DMS79 (cell line): ENCODE measurements at places on chromosomes 4 and X.

GRCh38 chr4:16727218-16727617, 171.2 kb downstream of the LDB2 start:
- no peak for DNase-seq

- no peak for DNase-seq
These were observed 552.6 kb upstream of the BOD1L1 start for GRCh38 chr4:14180166-14180565.

DNA sequence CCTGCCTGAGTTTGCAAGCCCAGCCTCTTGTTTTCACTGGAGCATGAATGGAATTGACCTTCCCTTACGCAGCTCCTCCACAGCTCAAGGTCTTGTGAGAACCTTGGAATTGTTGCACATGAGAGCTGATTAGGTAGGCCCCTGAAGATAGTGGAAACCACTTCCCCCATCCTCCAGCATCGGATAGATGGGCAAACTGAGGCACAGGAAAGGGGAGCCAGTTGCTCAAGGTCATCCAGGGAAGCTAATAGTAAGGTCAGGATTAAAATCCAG, 27.2 kb downstream of the PJA1 start:
- DNase-seq = no peak

DNA sequence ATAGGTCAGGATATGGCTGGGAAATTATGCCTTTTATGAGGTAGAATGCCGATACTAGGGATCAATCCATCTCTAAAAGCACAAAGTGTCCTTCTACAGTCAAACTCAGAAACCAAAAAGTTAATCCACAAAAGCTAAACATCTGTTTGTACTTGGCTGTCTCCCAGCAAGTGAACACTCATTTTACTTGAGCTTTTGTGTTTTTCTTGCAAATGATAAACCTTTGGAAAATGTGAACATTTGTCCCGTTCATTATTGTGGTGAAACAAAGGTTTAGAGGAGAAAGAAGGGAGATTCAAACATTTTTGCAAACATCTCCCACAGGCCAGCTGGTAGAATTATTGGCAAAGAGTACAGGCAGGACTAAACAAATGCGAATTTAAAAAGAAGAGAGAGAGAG, 300.6 kb upstream of the SPANXN1 start:
- DNase-seq = no peak

- no peak for DNase-seq
These were observed 56.9 kb downstream of the USO1 start for GRCh38 chr4:75781305-75781704.

GRCh38 chrX:118108304-118108703, 8.3 kb downstream of the KLHL13 start:
- no peak for DNase-seq

DNA sequence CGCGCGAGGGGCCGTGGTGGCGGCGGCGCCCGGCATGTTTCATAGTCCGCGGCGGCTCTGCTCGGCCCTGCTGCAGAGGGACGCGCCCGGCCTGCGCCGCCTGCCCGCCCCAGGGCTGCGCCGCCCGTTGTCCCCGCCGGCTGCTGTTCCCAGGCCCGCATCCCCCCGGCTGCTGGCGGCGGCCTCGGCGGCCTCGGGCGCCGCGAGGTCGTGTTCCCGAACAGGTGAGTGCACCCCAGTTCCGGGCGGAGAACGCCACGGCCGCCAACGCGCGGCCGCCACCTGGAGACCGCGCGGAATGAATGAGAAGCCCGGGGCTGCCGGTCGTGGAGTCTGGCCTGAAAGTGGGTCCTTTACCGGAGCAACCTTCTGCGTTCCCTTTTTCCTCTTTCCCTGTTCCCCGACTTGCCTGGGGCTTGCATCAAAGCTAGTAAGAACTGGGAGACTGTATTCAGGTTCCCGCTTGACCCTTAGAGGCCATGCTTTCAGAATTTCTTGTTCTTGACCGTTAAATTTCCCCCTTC, 429 bp downstream of the NOCT start:
- DNase-seq = no peak

GRCh38 chr4:188993871-188994270, 854.6 kb downstream of the TRIML1 start:
- DNase-seq = no peak

DNA sequence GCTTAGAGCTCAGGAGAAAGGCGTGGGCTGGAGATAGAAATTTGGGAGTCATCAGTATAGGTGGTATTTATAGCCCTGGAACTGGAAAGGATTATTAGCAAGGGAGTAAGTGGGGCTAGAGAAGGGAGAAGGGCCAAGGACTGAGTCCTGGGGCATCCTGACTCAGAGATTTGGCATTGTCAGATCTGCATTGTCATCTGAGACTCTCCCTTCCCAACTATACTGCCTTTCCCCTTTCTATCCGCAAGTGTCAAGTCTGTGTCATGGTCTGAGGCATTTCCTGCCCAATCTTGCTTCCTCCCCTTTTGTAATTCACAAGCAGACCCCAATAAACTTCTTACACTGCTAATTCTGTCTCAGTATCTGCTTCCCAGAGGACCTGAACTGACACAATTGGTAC, 24.4 kb upstream of the SLC25A43 start:
- DNase-seq = no peak

DNA sequence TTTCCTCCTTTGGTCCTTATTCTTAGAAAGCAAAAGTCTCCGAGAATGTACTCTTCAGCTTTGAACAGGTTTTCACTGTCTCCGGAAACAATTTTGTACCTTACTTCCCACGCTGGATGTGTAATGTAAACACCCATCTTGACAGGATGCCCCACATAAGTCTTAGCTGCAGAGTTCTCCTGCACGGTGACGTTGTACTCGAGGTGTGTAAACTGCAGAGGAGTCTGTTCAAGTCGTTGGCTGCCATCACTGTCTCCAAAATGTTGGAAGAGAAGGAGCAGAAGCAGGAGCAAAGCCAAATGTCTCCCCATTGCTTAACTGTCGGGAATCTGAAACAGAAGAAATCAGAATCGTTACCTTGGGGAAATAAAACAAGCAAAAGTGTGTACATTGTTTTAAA, 14.1 kb downstream of the FAT1 start:
- no peak for DNase-seq

- no peak for DNase-seq
These were observed 160.1 kb downstream of the CBR4 start for GRCh38 chr4:168849997-168850396.

GRCh38 chr4:175674219-175674618, 137.8 kb downstream of the GPM6A start:
- no peak for DNase-seq

- no peak for DNase-seq
These were observed 82.3 kb downstream of the SPRY1 start for GRCh38 chr4:123478859-123479345.

DNA sequence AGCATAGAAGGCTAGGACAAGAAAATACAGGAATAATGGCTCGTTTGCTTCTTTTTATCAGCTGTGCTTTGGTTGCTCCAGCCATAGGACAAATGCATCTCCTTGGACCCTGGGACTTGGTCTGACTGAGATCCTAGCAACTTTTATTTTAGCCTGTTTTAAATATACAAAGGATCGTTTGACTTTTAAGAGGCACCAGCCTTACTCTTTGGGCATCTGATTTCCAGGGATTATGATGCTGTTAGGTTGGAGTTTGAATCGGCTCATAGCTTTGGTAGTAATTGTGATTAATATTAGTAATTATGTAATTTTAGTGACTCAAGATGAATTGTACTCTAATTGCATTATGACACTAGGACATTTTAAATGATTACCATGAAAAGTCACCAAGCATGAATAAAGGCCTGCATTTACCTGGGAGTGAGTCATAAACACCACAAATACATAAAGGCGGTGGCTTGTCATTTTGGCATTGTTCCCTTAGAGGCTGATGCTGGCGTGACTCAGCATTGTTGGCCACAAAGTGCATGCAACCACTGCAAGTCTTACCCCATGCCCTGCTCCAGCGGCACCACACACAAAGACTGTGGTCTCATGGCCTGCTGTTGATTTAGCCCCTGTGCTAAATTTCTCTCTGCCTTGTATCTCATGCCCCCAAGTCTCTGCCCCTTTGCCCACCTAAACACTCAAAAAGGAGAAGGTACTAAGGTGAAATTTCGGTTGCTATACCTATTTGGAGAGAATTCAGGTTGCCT, 12.4 kb downstream of the GPAT3 start:
- peak; percentile 82 for DNase-seq

DNA sequence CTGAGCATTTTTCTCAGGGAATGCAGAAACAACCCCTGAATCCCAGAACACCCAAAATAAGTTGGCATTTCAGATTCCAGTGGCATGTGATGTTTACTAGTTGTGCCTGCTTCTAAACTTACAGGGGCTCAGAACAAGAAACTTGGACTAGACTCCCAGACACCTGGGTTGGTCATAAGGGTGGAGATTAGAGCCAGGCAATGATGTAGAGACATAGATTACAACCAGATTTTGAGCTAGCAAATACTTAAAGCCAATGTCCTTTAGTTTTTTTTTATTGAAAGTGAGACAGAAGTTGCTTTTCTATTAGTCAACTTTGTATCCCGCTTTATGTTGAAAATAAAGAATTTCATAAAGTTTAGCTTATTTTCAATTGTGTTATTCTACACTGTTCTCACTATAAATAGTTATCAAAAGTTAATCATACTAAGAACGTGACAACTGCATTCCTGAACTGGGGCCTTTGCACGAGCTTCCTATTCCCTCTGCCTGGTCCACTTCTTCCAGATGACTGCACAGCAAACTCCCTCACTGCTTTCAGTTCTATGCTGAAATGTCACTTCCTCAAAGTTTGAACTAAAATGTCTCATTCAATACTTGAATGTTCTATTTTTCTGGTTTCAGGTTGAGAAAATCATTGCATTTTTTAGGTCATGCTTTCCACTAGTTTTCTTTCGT, 224.7 kb upstream of the PPP1R2C start:
- no peak for DNase-seq

DNA sequence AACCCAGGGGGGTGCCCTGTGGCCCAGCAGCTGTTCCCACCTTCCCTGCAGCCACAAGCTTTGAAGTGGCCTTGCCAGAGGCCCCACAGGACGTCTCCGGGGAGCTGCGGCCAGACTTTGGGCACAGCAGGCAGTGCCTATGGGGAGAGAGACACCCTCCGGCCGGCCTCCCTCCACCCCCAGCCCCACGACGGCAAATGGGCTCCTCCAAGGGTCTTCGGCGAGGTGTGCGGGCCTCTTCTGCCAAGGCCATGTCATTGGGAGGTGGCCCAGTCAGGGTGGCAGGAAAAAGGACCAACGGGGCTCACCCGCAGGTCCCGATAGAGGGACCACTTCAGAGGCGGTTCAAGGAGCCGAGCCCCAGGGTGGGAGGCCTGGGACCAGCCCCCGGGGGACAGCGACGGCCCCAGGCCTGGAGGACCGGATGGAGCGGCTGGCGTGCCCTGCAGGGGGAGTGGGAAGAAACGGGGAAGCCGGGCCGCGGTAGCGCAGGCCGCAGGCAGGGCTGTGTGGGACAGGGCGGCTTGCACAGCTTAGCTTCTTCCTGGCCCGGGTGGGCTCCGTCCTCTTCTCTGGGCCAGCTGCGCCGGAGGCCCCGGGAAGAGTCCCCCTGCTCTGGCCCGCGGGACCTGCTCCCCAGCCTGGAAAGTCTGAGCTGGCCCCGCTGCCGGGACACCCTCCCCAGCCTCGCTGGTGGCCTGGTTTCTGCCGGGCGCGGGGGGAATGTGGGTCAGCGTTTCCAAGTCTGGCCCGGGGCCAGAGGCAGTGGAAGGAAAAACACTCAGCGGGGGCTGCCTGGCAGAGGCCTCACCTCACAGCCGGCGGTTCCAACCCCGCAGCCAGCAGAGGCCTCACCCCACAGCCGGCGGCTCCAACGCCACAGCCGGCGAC, 21.9 kb upstream of the SPON2 start:
- no peak for DNase-seq

- DNase-seq = no peak
These were observed 42.4 kb upstream of the FREM3 start for GRCh38 chr4:143742834-143743233.

DNA sequence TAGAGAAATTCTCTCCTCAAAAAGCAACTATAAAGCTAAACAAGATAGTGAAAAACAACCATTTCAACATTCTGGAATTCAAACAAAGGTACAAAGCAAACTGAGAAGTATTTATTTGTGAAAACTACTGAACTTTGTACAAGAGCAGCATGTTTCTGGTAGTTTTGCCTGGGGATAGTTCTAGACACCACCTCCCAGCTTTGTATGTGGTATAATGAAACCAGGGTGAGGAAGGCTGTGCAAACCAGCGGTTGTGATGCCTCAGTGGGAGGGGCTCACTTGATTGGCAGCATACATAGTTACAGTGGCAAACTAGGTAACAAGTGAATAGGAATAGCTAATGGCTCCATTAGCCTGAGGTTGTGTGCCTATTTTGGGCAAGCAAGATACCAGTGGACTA, 18.6 kb upstream of the FRMD7 start:
- no peak for DNase-seq

- no peak for DNase-seq
These were observed 350.9 kb downstream of the MID1IP1 start for GRCh38 chrX:39152106-39152649.

DNA sequence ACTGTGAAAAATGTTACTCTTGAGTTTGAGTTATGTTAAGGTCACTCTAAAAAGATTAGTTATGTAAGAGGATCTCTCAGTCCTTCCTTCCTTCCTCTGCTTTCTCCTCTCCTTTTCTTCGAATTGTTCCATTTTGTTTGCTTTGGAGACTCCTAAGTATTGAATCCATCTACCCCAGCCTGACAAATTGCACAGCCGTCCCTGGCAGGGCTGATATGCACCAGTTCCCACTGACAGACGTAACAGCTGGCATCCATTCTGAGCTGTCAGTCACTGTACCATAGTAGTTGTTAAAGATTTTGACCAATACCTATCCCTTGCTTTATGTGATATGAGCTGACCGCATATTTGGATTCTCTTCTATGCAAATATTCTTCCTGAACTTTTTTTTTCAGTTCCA, 210.7 kb upstream of the IGFBP7 start:
- no peak for DNase-seq
